Spinal cord (tissue), 10 donors: ENCODE measurements at places on chromosomes 1 and 21. TPM values are rescaled to one million over a fixed set of nuclear protein-coding genes. Genes with fewer than 3 reads are reported as not detected.

The CLK2 gene
- total RNA-seq, result 42.6 TPM

The FLG2 gene
- total RNA-seq, result not detected

The ADAMTS5 gene
- total RNA-seq, result 9.8 TPM

The KRTAP13-2 gene
- total RNA-seq, result not detected

The GPR161 gene
- 20.6 TPM for total RNA-seq

The GLUL gene
- total RNA-seq, result 862 TPM
